ENCODE measurements at places on chromosomes 16 and 17. TPM values are rescaled to one million over a fixed set of nuclear protein-coding genes. Genes with fewer than 3 reads are reported as not detected.

- no peak for DNase-seq
Observed at GRCh38 chr16:77277571-77277970, 78.4 kb downstream of the SYCE1L start.

- DNase-seq = no peak
Observed at GRCh38 chr16:164827-165538, 795 bp upstream of the HBM start.

DNA sequence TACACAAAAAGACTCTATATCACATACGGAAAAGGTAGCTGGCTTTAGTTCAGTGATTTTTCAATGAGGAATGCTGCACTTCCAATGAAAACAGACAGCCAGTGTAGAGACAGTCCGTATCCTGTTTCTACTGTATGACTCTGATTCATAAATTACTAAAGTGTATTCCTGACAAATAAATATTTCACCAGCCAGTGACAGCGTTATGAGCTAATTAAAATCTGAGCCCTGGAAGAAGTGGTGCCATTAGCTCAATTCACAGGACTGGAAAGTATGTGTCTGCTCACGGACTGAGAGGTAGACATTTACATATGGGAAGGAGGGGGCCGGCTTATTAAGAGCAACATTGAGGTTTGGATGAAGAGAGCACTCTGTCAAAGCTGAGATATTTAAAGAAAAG, 207.9 kb upstream of the RBFOX1 start:
- DNase-seq = no peak

DNA sequence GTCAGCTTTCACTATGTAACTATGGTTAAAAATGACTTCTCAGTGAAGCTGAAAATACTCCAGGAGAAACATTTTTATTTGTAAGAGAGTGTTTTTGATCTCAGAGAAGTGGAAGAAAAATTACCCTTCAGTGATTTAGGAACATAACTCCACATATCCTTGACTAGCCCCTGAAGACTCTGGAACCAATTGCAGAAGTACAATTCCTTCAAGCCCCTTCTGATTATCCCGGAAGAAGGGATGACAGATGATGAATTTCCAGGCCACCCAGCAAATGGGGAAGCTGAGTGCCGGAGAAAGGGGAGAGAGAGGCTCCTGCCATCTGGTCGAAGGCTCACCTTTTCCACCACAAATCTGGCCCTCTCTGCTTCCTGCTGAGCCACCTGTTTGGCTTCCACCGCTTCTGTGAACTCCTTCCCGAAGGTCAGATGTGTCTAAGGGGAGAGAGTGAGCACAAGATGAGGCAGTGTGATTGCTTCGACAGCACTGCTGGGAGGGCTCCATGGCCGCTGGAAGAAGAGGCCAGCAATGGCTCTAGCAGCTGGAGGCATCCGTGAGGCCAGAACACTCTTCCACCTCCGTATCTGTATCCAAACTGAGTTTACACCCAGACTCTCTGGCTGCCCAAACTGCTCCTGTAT, 8.1 kb downstream of the PHB1 start:
- no peak for DNase-seq

DNA sequence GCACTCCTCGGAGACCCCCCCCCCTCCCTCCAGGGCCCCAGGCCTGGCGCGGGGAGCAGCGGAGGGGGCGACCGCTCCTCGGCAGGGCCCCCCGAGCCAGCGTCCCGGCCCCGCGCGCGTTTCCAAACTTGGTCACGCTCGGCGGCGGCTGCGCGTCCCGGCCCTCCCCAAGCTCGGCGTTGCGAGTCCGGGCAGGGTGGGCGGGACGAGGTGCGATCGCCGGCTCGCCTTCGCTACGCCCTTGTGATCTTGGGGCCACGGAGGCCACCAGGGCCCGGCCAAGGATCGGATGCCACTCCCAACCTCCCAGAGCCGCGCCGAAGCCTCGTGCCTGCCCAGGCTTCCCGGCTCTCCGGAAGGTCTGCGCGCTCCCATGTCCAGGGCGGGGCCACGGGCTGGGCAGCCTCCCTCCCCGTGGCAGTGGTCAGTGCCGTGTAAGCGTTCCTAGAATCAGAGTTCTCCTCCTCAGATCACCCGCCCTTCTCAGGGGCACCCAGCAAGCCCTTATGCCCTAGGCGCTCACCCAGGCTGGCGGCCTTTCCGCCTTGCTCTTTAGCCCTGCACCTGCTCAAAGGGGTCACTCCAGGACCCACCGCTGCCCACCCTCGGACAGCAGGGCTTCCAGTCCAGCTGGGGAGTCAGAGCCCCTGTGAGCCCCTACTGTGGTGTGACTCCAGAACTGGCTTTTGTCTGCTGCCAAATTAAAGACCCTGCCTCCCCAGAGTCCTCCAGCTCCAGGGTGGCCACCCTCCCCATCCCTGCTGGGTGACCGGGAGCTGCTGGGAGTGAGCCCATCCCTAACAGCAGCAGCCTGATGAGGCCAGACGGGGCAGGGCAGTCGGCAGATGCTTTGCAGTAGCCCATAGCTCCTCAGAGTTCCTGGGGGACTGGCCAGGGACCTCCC, 12.2 kb upstream of the MRPS23 start:
- peak; percentile 64 for DNase-seq

DNA sequence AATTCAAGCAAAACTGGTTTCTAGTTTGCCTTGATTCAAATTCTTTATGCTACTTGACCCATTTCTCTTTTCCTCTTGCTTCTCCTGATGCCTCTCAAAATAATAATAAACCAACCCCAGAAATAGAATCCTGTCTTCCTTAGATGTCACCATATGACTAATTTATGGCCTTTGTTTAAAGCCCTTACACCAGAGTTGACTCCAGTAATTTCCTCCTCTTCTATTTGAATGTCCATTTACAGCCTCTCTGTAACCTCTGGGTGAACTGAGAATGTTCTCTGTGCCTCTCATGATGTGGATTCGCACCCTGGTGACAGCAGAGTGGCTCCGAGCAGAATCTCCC, 31.5 kb downstream of the ZFHX3 start:
- DNase-seq = no peak

- DNase-seq = no peak
Observed at GRCh38 chr17:17129466-17129865, 76.7 kb downstream of the PLD6 start.

GRCh38 chr16:78645657-78646056, 546.2 kb downstream of the WWOX start:
- DNase-seq = no peak

DNA sequence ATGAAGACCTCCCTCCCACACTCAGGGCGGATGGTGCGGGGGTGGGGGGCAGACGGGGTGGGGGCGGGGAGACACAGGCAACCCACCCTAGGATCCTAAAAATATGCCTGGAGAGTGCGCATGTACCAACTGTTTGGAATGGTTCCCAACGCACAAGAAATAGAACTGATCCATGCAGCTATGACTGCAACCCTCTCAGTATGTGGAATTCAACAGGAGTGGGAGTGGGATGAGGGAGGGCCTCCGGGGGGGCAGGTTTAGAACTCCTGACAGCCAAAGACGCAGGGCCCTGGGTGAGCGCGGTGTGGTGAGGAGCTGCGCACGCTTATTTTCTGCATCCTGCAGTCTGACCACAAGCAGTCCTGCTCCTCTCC, 1.1 kb upstream of the P2RX5 start:
- no peak for DNase-seq

The RTN4RL1 gene
- 0.43 TPM for total RNA-seq

The PMFBP1 gene
- under 0.01 TPM for total RNA-seq

The OR3A3 gene
- total RNA-seq = not detected

The NPIPA8 gene
- 0.32 TPM for total RNA-seq

Data from fibroblast of villous mesenchyme (primary cell).